ENCODE measurements at places on chromosomes 13 and 19.
A peak's percentile ranks its signal among the peaks of the same experiment; 100 is the strongest.

DNA sequence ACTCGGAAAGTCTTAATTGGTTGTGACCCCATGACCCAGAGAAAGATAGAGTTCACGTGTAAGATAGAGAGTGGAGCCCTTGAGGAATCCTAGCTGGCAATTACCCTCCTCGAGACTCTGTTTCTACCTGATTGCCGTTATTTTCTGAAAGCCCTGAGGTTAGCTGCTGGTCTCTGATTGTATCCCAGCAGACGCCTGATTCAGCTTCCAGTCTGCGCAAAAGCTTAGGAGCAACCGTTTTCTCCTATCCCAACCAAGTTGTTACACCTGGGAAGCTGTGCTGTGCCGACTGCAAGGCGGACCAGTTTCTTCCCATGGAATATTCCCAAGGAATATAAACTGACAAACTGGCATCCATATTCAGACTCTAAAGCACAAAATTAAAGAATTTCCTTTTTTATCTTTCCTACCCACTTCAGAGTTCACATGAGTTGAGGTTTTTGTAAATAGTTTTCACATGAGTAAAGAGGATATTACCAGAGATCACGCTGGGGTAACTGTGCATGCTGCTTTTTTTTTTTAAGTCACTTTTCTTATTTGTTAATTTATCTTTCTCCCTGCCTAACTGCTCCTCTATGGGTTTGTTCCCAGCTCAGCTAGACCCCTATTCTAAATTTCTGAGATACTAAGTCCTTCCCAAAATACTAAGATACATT, 1.5 kb upstream of the TRPC4 start:
- no peak for DNase-seq

DNA sequence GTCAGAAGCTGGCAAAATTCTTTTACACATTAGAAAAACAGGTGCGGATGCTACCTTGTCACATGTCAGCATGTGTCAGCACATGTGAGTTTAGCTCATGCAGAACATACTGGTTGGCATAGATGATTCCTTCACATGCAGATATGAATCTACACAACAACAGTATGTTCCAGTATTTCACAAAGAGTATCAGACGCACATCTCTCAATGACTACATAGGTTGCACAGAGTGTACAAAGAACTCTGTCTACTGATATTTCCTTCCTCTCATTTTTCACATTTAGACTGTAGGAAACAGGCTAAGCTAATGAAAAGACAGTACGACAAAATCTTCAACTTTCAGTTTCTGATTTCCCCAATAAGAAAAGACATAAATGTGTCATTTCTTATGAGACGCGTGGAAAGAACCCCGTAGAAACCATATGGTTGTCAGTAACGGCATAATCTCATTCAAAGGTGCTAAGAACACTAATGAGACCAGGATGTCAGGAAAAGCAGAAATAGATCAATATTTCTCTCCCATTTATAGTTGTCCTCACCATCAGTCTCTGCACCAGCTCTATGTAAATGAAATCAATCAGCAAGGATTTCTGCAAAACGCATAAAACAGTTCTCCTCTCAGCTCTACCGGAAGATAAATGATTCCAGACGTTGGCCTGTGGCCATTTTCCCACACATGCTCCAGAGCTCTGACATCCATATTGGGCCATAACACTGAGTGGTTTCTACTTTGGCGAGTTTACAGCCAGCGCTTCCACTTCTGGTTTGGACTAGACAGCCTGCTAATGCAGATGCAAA, 81.2 kb downstream of the STARD13 start:
- no peak for DNase-seq

DNA sequence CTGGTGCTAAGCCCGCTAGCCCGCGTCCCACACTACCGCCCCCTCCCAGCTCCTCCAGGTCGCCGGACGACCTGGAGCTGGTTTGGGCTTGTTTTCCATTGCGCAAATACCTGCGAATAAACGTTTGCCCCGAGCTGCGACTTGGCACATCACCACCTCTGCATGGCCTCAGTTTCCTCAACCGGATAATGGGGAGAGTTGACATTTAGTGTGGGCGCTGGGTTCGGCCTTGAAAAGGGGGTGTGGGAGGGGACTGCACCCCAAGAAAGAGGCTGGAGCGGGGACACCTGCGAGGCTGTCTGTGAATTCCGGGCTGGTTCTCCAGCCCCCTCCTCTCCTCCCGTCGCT, 11.0 kb upstream of the JUND start:
- no peak for DNase-seq

DNA sequence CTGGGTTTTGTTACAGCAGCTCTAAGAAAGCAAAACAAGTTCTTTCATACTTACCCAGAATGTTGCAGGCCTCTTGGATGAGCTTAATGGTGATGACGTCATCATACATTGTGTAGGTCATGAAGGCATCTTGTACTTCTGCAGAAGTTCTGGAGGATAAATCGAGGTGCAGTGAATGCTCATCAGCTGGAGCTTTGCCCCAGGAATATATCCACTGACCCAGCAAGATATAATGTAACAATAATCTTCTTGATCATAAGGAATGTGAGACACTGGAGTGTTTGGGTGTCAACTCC, 63.0 kb downstream of the C13orf42 start:
- no peak for DNase-seq

- DNase-seq = no peak
Observed at GRCh38 chr19:41415154-41415571, 12.0 kb downstream of the B3GNT8 start.

GRCh38 chr13:50581586-50582196, 261.8 kb downstream of the DLEU7 start:
- no peak for DNase-seq

DNA sequence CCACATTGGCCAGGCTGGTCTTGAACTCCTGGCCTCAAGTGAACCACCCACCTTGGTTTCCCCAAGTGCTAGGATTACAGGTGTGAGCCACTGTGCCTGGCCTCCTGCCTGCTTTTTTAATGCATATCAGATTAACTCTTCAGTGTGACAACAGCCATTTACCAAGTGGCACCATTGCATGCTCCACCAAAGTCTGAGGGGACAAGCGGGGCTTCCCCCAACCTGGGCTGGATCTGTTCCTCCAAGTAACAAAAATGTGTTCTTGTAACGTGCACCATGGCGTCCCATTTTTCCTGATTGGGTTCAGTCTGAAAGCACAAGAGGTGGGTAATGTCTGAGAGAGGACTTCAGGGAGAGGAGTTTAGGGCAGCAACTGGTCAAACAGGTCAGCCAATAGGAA, 77.8 kb downstream of the TEX29 start:
- no peak for DNase-seq

DNA sequence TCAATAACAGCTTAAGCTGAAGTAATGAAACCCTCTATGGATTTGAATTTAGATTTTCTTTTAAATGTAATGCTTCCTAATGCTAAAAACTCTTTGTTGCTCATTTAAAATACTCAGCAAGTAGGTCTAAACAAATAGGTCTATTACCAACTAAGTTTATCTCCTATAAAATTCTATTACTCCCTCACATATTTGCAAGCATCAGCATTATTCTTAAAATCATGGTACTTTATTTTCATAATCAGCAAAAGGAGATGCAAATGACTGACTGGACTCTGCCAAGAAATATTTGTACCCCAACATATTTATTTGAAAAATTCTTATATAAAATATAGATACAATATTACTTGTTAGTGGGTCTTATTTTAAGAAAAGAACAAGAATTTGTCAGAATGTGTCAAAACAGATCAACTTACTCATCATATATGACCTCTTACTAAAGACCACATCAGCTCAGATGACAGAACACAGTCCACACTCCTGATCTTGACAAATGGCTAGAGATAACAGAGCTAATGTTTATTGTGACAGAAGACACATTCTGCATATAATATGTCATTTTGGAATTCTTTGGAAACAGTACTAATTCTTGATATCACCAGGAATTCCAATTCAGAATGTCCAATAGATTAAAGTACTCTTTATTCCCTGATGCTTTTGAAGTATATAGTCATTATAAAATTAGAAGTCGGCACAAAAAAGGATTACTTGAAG, 704.6 kb upstream of the PCDH9 start:
- no peak for DNase-seq

DNA sequence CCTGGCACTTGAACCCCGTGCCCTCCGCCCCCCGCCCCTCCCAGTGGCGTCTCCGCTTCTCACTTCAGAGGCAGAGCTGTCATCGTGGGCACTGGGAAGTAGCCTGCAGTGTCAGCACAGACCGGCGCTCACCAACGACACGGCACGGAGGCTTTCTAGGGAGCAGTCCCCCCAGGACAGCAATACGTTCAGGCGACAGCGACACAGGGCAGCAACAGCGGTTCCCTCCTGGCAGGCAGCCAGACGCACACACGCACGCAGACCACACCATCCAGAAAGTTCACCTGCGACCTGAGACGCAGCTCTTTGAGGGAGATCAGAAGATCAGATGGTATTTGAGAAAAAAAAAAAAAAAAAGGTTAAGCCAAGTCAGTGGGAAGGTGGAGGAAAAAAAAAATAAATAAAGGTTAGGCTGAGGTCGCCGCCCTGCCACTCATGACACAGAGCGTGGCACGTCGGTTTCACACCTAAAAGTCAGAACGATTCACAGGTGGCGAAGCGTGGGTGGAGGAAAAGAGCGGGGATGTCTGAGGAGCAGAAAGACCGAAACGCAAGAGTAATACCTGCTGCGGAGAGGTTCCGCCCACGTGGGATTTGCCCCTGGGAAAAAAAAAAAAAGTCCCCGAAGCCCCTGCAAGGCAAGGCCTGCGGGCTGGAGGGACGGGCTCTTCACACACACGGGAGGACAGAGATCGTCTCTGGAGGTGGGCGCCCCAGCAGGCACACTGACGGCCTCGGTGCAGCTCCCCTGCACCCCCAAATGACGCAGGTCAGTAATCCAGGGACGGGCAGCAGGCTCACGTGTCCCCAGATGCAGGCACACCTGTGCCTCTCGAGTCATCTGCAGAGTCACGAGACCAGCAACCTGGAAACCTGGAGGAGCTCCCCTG, 94.5 kb downstream of the GNG7 start:
- DNase-seq = peak; percentile 79

DNA sequence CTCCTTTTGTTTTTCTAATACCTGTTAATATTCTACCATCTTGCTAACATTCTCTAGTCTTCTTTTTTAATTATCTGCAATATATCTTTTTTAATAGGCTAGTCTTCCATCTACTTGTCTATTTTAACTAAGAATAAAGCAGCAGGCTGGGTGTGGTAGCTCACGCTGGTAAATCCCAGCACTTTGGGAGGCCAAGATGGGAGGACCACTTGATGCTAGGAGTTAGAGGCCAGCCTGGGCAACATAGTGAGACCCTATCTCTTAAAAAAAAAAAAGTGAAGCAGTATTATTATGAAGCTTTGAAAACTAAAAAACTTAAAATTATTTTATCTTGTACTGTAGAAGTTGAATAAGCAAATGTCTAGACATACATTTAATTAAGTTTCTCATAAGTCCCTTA, 3.3 kb downstream of the UTP14C start:
- no peak for DNase-seq

DNA sequence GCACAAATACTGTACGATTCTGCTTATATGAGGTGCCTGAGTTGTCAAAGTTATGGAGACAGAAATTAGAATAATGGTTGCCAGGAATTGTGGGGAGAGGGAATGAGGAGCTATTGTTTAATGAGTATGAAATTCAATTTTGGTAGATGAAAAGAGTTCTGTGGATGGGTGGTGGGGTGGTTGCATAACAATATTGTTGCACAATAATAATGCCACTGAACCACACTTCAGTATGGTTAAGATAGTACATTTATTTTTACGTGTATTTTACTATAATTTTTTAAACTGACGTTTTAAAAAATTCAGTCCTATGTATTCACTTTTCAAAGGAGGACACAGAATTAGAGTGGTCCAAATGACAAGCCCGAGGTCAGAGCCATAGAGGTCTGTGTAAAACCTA, 1.8 kb upstream of the OXGR1 start:
- no peak for DNase-seq

DNA sequence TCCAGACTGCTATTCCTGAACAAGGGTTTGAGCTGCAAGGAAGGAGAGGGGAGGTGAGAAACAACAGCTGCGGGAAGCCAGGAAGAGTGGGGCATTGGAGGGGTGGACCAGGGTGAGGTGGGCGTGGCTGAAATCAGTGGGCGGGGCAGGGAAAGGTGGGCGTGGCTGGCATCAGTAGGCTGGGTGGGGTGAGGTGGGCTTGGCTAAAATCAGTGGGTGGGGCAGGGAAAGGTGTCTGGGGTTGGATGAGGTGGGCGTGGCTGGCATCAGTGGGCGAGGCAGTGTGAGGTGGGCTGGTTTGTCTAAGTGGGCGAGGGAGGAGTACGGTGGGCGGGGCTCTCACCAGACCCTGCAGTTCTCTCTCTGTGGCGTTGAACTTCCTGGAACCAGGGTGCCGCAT, 87.6 kb downstream of the MUC16 start:
- DNase-seq = no peak

GRCh38 chr13:100636441-100636840, 38.2 kb downstream of the TMTC4 start:
- no peak for DNase-seq

DNA sequence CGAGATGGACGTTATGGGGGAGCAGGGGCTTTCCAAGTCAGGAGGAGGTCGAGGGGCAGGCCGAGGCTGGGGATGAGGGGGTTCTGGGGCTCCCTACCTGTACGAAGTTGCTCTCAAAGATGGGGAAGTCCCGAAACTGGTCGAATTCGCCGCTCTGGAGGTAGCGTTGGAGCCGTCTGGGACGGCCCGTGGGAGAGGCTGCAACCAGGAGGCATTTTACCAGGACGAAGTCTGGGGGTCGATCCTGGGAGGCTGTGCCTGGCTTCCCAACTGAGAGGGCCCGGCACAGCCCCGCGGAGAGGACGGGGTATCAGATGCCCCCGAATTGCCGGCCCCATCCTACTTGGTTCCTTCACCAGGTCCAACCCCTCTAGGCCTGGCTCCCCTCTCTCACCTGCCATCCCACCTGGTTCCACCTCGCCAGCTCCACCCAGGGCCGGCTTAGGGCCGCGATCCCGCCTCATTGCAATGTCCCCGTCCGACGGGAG, 527 bp upstream of the EMC10 start:
- no peak for DNase-seq

DNA sequence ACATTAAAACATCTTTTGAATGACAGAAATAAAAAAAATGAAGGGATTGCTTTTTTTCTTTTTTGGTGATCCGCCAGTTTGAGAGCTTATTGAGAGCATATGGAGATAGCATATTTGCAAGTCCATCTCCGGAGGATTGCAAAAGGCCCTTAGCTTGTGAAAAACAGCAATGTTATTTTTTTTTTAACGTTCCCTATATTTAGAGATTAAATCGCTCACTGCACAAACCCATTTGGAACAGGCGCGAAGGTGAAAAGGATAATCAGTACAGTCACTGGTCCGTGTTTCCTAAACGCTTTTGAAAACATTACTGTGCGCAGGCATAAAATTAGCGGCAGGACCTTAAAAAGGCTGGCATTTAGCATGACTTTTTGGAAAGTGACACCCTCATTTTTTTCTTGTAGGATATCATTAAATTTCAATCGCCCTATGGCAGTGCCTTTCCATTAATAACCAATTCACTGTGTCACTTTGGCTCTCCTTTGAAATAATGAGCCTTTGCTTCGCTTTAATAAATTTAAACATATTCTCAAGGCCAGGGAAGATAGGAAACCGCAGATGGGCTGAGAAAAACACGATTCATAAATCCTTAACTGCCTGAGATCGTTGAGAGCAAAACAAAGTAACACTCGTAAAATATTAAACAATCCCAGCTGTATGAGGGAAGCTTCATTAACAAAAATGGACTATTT, 342.2 kb downstream of the DACH1 start:
- DNase-seq = no peak
